NCI-H345 (cell line): ENCODE measurements at places on chromosomes 4 and X.

DNA sequence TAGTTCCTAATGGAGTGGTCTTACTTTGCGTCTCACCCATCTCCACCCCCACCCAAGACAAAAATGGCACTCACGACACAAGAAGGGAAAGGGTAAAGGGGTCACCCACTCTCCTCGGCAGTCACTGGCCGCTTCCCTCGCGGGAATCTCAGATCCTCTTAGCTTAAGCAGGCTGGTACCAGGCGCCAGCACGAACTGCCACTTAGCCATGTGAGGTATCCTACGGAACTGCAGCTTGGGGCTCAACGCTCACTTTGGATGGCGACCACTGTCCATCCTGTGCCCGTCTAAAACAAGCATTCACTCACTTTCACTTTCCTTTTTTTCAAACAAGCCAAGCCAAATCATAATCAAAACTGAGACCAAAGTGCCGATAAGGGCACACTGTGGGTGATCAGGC is 14.6 kb upstream of the MAGIX start:
- no peak for DNase-seq

DNA sequence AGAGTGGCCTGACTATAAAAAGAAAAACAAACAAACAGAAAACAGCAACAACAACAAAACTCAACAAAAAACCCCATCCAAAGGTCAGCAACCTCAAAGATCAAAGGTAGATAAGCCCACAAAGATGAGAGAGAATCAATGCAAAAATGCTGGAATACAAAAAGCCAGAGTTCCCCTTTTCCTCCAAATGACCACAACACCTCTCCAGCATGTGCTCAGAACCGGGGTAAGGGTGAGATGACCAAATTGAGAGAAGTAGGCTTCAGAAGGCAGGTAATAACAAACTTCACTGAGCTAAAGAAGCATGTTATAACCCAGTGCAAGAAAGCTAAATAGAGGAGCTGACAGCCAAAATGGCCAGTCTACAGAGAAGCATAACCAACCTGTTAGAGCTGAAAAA is 43.5 kb upstream of the ANTXR2 start:
- no peak for DNase-seq

DNA sequence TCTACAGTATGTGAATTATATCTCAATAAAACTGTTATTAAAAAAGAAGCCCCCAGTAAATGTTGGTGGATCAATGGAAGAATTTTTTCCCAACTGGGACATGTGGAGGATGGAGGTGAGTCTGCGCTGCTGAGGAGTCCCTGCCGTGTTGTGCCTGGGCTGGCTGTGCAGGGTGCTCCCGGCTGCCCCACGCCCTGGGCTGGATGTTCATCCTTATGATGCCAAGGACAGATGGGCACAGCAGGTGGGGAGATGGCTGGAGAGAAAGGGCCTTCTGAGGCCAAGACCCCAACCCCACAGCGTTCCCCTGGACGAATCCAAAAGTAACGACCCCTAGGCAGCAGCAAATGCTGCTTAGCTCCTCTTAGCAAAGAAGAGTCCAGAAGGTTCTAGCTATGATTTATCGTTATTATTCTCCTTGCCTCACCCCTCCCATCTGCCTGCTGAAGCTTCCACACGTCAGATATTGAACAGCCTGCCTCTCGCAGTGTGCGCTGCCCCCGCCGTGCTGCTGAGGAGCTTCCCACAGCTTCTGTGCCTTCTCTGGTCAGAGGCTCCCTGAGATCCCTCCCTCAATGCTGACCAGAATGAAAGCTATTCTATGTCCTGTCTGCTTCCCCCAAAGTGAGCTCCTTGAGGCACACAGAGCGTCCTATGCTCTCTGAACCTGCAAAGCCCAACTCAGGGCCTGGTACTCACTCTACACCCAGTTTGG is 26.5 kb downstream of the HMX1 start:
- no peak for DNase-seq

- DNase-seq, result no peak
Measured at GRCh38 chrX:24702362-24703184, 8.9 kb downstream of the POLA1 start.
